ENCODE measurements at places on chromosomes 3 and 15.
A peak's percentile ranks its signal among the peaks of the same experiment; 100 is the strongest.

DNA sequence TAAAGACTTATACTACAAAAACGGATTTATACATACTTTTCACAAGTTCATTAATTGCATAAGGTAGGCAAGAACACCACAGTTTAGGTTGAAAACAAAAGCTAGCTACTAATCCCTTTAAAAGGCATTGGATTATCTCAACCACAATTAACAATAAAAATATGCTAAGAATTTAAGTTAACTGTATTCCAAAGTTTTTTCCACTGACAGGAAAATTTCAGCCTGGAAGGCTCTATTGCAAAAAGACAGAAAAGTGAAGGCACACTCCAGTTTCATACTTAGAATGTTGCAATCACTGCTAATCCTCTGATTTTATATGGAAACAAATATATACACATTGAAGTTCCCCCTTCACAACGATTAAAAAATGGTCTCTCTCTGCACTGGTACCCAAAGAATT lies 71.5 kb downstream of the TJP1 start:
- no peak for DNase-seq

DNA sequence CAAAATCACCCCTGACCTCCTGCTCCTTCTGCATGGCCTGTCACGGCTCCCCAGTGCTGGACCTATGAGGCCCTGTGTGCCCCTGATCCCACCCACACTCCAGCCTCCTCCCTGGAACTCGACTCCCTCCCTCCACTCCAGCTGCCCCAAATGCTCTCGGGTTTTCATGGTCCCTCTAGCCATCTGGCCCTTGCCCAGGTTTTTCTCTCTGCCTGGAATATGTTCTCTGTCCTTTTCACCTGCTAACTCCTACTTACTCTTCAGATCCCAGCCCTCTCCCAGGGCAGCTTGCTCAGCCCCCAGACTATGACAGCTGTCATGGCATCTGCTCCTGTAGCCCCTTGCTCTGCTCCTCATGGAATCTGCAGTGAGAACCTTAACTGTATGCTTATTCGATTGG lies 30.3 kb downstream of the DUSP7 start:
- DNase-seq = no peak

DNA sequence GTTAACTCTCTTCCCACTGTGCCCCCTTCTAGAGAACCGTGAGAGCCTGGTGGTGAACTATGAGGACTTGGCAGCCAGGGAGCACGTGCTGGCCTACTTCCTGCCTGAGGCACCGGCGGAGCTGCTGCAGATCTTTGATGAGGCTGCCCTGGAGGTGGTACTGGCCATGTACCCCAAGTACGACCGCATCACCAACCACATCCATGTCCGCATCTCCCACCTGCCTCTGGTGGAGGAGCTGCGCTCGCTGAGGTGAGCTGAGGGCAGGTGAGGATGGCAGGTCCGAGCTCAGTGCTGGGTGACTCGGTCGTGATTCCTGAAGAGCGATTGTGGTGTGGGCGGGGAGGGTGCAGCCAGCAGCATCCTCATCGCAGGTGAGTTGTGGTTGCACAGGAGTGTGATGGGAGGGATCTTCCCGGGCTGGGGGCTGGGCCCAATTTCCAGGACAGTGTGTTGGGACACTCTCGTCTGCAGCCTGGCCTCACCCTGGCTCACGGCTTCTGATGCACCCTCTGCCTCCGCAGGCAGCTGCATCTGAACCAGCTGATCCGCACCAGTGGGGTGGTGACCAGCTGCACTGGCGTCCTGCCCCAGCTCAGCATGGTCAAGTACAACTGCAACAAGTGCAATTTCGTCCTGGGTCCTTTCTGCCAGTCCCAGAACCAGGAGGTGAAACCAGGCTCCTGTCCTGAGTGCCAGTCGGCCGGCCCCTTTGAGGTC lies 8.0 kb downstream of the MCM2 start:
- no peak for DNase-seq

DNA sequence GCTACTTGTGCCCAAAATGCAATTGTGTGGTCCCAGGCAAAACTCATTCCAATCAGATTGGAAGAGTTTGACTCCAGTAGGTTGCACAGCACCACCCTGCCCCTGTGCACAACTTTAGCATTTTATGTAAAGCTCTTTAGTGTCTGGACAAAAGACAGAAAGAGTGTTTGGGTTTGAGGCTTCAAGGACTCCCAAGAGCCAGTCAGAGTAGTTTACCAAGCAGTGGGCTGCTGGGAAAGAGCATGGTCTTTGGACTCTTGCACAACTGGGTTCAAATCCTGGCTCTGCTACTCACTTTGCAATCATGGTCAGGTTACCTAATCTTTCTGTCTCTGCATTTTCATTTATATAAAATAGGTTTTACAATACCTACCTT lies 75.8 kb upstream of the UMPS start:
- DNase-seq = no peak

GRCh38 chr3:24393316-24393715 lies 101.3 kb downstream of the THRB start:
- DNase-seq = no peak

DNA sequence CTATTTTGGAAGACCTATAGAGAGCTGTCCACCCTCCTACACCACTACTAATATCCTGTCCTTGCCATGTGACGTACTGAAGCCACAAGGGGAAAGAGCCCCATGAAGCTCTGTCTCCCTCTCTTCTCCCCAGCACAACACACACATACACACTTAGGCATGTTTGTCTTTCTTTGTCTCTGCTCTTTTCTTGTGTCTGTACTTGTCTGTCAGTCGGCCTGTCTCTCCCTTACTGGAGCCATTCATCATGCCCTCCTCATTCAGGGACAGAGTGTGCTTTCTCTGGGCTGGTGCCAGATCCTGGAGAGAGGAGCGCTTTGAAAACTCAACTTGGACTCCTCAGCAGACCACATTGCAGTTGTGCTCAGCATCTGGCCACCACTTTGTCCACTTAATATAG lies 47.6 kb downstream of the PSMD6 start:
- DNase-seq = no peak

DNA sequence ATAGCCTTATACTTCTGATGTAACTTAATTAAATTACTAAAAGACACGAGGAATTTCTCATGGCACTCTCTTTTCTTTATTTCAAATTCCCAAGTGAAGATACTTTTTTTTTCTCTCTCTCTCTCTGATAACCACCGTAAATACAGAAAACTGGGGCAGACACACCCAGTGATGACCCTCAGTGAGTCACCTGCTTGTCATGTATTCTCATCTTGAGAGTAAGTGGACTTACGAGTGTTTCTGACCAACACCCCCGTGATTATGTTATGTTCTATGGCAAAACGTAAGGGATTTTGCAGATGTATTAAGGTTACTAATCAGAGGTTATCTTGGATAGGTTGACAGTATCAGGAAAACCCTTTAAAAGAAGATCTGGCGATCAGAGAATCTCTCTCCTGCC lies 348.8 kb upstream of the ZNF717 start:
- DNase-seq = no peak

- no peak for DNase-seq
These were observed 105.0 kb downstream of the FHIT start for GRCh38 chr3:61146010-61146890.

DNA sequence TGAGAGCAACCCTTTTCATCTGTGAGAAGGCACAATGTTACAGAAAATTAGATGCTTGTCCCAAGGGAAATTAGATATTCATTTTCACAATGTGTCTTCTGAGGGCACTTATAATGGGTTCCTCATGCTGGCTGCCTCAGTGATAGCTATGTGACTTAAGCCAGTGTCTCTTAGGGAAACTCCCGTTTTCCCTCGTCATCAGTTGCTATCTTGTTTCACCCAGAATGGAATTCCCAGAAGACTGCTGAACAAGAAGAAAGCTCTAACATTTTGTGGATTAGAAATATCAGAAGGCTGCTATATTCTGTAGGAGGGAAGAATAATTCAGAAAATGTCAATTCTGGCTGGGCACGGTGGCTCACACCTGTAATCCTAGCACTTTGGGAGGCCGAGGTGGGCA lies 67.9 kb upstream of the WDR72 start:
- DNase-seq = no peak

DNA sequence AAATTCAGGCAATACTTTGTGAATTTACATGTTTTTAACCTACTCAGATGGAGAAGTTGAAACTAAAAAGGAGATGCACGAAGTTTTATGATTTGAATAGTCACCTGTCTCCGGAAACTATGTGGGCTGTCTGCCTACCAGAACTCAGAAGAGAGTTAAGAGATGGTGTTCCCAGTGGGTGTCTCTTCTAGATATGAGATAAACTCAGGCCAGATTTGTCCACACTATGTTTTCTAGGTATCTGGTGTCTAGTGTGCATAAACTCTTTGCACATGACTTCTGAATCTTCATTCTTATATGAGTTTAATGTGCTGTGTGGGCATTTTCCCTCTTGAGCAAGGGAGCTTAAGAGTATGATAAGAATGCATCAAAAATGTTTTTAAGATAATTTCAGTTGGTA lies 222.8 kb downstream of the FOXP1 start:
- DNase-seq = no peak

GRCh38 chr3:55000546-55000945 lies 72.7 kb upstream of the LRTM1 start:
- DNase-seq = peak; percentile 37

GRCh38 chr3:179416681-179417080 lies 34.6 kb downstream of the GNB4 start:
- DNase-seq = no peak

Measured in epithelial cell of proximal tubule (primary cell).